NCI-H1930 (cell line): ENCODE measurements at places on chromosomes 7 and 10.

- no peak for DNase-seq
These were observed 185.8 kb downstream of the PTEN start for GRCh38 chr10:88049204-88049603.

GRCh38 chr7:42065942-42066341, 171.1 kb downstream of the GLI3 start:
- DNase-seq, result no peak

- no peak for DNase-seq
These were observed 35.8 kb downstream of the PALS2 start for GRCh38 chr7:24609059-24609458.

GRCh38 chr10:3564346-3565002, 220.5 kb downstream of the KLF6 start:
- DNase-seq, result no peak

GRCh38 chr10:65622608-65623007, 1303.2 kb upstream of the LRRTM3 start:
- no peak for DNase-seq

DNA sequence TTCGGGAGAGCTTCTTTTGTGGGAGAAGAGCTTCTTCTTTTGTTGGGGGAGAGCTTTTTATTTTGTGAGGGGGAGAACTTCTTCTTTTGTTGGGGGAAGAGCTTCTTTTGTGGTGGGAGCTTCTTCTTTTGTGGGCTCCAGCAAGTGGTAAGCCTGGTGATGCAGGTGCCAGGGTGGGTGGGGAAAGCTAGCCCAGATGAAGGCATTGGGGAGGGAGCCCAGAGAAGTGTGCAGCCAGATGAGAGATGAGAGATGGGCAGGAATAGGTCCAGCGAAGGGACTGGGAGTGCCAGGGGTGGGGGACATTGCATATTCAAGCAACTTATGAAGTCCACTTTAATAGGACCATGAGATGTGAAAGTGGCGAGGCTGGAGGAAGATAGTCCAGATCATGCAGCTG, 9.7 kb downstream of the ADRA2A start:
- no peak for DNase-seq

GRCh38 chr10:99531026-99531695, 1.6 kb upstream of the NKX2-3 start:
- no peak for DNase-seq

DNA sequence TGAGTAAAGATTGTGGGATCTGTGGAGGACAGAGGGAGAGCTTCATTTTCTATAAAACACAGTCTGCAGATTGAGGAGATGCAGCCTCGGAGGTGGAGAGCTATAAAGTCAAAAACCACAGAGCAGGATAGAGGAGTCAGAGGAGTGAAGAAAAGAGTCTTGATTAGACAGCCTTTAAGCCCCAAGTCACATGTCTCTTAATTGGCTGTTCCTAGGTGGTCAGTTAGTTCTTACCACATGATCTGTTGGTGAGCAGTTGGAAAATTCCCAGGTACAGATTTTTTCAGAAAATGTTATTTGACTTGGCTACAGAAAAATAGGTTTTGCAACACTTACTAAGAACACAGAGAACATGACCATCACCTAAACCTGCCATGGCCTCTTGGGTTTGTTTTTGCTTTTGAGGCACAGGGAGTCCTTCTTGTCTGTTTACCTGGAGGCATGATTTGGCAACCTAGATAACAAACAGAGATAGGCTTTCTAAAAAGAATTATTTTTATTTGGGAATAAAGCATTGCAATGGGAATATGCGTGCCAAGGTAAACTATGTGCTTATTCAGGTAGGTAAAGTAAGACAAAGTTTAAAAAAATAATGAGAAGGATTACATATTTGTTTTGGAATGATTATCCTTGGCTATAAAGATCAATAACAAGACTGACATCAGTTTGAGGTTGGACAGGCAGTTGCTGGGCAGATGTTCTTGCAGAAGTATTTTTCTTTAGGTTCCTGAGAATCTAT, 604 bp upstream of the CYP3A43 start:
- DNase-seq, result no peak

GRCh38 chr7:44280993-44281721, 44.2 kb downstream of the CAMK2B start:
- DNase-seq, result no peak

DNA sequence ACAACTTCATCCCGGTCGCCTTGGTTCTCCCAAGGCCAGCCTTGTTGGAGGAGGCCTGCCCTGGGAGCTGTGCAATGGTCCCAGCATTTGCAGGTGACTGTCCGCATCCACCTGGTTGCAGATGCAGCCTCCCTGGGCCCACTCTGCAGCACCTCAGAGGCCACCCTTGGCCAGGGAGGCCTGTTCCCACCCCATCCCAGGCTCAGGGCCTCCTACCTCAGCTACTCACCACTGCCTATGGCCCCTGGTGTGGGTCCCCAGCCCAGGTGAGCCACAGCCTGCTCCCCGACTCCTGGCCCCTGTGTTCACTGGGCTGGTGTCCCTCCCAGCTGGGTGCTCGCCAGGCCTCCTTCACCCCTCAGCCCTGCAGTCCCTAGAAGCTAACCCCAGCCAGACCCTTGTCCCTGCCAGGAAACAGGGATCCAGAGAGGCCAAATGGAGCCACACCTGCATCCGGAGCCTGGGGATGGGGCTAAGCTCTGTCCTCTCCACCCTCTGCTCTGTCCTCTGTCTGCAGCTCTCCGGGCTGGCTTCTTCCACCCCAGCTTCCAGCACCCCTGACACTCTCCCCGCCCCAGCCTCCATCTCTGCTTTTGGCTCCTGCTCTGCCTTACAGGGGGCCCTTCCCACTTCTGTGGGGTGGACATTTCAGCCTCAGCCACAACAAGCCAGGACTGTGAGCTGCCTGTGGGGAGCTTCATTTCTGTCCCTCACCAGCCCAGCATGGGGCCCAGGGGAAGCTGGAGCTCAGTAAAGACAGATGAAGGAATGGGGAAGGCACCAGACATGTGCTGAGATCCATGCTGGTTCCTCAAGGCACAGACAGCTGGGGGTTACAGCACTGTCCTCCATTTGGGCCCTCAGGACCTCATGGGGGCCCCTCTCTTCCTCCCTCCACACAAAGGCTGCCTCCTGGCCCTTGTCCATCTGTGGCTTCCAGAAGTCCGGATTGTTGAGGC, 35.6 kb upstream of the ANTXRL start:
- no peak for DNase-seq

DNA sequence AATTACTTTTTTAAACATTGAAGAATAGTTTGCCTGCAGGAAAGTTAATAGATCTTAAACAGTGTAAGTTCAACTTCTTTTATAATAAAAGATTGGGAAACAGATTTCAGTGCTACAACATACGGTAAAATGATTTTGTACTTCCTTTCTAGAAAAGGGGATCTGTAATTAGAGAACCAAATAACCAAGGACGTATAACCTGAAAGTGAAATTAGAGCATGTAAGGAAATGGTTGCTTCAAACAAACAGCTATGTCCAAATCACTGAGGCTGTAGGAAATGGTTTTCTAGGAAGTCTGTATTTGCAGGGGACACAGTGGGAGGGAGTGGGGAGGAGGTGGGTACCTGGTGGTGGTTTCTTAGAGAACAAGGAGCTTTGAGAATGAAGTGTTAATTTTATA, 57.9 kb upstream of the EXOC6 start:
- no peak for DNase-seq

- DNase-seq, result peak; percentile 30
These were observed 301.4 kb downstream of the AHR start for GRCh38 chr7:17599733-17600339.

DNA sequence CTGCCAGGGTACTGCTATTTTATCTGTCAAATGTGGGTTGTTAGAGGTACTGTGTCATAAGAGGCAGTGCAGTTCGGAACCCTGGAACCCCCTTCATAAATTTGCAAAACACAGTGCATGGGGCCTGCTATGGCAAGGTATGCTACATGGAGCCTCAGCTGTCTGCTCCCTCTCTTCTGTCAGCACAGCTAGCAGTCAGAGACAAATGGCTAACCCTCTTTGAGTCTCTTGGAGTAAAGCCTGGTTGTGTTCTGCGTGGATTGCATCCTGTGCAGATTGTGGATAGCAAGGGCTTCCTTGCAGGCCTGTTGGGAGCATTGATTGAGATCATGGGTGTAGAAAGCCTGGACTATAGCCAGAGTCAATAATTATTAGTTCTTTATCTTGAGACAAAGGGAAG, 397.8 kb downstream of the AUTS2 start:
- DNase-seq, result no peak

- no peak for DNase-seq
These were observed 7.4 kb downstream of the LRRC20 start for GRCh38 chr10:70374775-70375614.

GRCh38 chr7:110119883-110120581, 970.9 kb upstream of the LRRN3 start:
- no peak for DNase-seq

GRCh38 chr10:131567279-131568162, 256.0 kb upstream of the TCERG1L start:
- DNase-seq, result no peak

GRCh38 chr7:32428546-32428945, 61.6 kb downstream of the LSM5 start:
- DNase-seq, result no peak

DNA sequence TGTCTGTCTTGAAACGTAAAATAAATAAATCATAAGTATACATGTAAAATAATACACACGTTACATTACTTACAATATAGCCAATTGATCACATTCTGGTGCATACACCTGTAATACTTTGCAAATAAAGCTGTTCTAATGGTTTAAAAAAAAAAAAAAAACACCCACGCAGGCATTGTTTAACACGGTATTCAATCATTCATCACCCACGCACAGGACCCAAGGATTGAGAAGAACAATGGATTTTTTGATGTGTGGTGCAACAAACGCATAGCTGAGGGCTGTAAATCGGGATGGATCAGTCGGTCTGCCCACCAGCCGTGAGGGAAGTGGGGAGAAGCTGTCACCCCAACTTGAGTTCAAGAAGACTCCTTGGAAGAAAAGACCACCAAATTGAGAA, 8.7 kb downstream of the PITRM1 start:
- DNase-seq, result no peak

GRCh38 chr10:53284615-53285182, 512.1 kb upstream of the MBL2 start:
- no peak for DNase-seq

GRCh38 chr7:151731022-151731441, 145.9 kb downstream of the PRKAG2 start:
- no peak for DNase-seq

- DNase-seq, result no peak
These were observed 130.2 kb downstream of the OAT start for GRCh38 chr10:124288486-124288885.

- DNase-seq, result no peak
These were observed 849.2 kb downstream of the IPMK start for GRCh38 chr10:57418476-57418875.

GRCh38 chr7:21806388-21806787, 139.3 kb downstream of the CDCA7L start:
- no peak for DNase-seq

GRCh38 chr10:15472431-15473395, 101.6 kb upstream of the FAM171A1 start:
- DNase-seq, result no peak

GRCh38 chr10:89975071-89975470, 273.7 kb downstream of the KIF20B start:
- no peak for DNase-seq

GRCh38 chr10:61735882-61736281, 73.2 kb downstream of the CABCOCO1 start:
- no peak for DNase-seq

DNA sequence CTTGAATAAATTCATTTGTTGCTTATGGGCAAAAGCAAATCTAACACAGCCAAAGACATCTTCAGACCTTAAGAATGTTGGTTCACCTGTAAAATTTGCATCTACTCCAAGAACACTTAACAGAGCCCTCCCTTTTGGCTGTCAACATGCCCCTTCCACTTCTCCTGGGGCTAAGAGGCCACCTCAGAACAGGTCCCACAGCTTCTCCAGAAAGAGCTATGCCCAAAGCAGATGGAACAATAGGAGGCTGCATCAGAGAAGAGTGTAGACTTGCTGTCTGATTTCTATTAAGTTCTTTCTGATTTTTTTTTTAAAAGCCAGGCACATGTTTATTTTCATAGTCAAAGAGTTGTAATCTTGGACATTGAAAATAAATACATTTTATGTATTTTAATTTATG, 26.1 kb upstream of the TRIL start:
- DNase-seq, result no peak

GRCh38 chr7:102251531-102252365, 34.9 kb upstream of the SH2B2 start:
- no peak for DNase-seq

GRCh38 chr10:1677307-1677939, 59.9 kb downstream of the ADARB2 start:
- no peak for DNase-seq

DNA sequence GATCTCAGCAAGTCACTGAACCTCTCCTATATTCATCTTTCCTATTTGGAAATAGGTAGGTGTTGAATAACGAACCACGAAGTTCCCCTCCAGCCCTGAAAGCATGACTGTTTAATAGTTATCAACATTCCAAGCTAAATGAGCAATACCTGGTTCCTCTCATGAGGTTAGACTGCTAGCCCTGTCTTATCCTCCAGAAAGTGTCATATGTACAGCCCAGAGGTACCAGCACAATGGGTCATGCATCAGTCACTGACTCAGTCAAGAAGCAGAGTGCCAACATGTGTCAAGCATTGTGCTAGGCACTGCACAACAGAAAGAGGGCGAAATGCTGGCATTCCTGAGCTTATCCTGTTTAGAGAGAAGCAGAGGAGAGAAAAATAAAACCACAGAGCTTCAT, 70.0 kb downstream of the AMPH start:
- DNase-seq, result no peak

DNA sequence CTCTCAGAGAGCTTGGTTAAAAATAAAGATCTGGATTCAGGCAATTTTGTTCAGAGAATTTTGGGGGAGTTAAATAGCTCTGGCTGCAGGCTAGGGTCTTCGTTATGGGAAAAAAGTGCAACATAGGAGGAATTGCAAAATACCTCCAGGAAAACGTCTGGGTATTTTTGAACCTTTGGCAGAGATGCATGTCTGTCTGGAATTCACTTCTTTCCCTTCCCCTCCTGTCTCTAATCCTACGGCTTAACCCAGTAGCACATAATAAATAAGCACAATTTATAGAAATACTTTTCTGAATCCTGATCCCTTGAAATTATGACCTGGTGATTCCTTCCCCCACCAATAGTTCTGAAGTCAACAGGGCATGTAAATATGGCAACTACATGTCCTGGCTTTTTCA, 19.3 kb upstream of the NUP205 start:
- DNase-seq, result no peak

- DNase-seq, result peak; percentile 59
These were observed 412 bp upstream of the PPIA start for GRCh38 chr7:44796034-44796503.

DNA sequence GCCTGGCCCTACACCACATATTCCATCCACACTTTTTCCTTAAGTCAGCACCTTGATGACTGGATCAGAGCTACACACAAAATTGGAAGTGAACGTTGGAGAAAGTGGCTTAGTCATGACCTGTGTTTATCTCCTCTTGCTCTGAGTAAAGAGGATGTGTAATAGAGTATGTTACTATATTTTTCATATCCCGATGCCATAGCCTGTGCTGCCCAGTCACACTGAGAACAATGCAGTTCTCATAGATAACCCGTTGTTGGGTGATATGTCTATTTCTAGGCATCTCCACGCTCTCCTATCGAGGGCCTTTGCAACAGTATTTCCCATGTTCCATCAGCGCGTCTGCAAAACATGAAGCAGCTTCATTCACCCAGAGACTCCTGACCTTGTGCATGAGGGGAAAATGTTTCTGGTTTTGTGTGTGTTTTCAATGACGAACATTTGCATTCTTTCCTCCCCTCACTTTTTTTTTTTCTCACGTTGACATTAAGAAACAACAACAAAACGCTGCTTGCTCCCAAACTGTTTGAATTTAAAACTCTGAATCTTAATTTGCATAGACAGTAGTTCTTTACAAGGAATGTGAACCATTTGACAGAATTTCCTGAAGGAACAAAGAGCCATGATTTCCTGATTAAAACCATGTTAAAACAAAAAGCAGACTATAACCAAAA, 43.4 kb downstream of the GRK5 start:
- no peak for DNase-seq
